ENCODE measurements at places on chromosomes 7 and 10.

DNA sequence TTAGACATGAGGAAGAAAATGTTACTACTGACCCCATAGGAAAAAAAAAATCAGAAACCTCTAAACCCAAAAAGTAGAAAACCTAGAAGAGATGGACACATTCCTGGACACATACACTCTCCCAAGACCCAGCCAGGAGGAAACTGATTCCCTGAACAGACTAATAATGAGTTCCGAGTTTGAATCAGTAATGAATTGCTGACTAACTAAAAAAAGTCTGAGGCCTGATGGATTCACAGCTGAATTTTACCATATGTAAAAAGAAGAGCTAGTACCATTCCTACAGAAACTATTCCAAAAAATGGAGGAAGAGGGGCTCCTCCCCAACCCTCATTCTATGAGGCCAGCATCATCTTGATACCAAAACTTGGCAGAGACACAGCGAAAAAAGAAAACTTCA is 75.8 kb downstream of the HBP1 start:
- no peak for DNase-seq

GRCh38 chr10:132685921-132686680 is 99.8 kb downstream of the NKX6-2 start:
- no peak for DNase-seq

GRCh38 chr10:62433901-62434300 is 59.7 kb downstream of the ZNF365 start:
- DNase-seq, result no peak

- no peak for DNase-seq
Measured at GRCh38 chr7:156169474-156170370, 357.5 kb upstream of the SHH start.

GRCh38 chr10:119103903-119104653 is at the start of gene DENND10:
TSS of gene DENND10 (plus strand) at chr10:119104113. CDS start at chr10:119104143, 30 bp downstream.
- DNase-seq, result peak; percentile 65

DNA sequence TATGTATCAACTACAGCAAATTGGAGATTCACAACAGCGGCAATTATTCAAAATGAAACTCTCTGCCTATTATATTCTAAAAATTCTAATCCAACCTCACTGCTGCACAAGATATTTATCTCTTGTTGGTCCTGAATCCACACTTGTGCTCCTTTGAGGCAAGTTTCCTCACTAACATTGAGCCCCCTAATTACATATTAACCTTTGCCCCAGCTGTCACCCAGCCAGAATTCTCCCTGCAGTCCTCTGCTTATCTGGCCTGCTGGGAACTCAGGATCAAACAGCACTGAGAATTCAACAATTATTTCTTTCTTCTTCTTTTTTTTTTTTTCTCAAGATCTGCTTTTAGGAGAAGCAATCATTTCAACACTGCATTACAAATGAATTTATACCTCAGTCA is 21.5 kb upstream of the PLAC9 start:
- DNase-seq, result no peak
